ENCODE measurements at places on chromosomes 5 and 9. TPM values are rescaled to one million over a fixed set of nuclear protein-coding genes. Genes with fewer than 3 reads are reported as not detected.

Gene FRMD3
- 0.36 TPM for total RNA-seq

Gene SV2C
- total RNA-seq: under 0.01 TPM

Gene CCL27
- total RNA-seq: not detected

Gene ZMYND19
- total RNA-seq: 16.3 TPM

DNA sequence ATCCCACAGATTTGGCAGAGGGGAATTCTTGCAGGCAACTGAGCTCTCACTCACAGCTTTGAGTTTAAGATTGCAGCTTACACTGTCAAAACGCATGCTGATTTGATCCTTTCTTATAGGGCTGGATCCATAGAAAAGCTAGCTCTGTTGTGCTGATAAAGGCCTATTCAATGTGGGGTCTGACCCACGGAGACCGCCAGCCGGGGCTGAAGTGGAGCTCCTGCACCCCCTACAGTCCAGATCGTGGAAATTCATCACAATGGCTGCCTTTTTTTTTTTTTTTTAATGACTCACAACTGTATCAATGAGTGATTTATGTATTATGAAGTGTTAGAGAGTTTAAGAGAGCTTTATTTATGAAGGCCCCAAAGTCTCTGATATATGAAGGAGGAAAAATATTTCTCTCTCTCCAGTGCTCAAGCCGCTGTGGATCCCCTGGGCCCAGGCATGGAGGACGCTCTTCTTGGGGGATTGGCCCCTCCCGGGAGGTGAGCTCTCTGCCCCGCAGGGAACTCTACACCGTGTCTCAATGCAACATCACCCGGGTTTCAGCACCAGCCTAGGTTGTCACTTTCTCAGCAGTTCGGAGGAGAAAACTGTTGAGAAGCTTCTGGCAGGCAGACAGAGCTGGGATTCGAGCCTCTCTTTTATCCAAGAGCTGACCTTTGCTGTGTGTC is 700.2 kb downstream of the IRX1 start:
- DNase-seq: no peak

Measured in RPMI7951 (cell line).